Bone marrow (tissue), 2 donors: ENCODE measurements at places on chromosomes 2 and 18.

DNA sequence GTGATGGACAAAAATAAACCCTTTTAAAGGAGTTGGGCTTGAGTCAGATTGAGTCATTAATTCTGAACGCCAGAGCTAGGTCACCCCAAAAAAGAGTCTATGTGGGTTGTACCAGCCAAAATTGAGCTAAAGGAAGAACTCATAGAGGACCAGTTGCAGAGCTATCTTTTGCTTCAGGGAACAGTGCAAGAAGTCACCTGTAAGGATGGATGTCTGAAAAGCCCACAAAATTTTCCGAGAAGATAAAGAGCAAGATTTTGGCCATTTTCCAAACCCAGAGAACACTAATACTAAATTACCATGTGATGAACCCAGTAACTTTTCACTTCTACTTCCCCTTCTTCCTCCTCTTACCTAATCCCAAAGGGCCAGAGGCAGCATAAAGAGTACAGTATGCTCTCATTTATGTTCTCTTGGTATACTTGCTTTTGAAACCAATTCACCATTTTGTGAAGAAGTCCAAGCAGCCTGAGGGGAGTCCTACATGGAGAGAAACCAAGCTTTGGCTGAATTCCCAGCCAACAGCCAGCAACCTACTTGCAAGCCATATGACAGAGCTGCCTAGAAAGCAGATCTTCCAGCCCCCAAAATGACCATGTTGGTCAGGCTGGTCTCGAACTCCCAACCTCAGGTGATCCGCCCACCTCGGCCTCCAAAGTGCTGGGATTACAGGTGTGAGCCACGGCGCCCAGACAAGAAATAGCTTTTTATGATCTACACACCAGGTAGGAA, 551.7 kb downstream of the SATB2 start:
- DNase-seq: no peak

DNA sequence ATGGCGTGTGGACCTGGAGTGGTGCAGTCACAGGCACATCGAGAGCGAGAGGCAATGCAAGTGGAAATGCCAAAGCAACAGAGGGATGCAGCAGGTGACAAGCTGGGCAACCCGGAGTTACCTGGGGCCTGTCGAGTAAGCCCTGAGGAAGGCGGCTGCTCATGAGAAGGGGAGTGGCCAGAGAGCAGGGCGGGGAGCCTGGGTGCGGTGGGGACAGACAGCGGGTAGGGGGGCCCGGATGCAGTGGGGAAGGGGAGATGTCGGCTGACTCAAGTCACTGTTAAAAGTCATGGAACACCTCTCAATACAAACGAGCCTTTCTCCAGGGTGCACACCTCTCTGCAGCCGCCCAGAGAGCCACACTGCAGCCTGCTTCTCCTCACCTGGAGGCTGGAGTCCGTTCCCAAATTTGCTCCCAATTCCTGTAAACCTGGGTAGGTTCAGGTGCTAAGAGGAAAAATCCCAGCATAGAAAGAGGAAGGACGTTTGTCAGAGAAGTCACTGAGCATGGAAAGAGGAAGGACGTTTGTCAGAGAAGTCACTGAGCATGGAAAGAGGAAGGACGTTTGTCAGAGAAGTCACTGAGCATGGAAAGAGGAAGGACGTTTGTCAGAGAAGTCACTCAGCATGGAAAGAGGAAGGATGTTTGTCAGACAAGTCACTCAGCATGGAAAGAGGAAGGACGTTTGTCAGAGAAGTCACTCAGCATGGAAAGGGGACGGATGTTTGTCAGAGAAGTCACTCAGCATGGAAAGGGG, 71.7 kb upstream of the TWIST2 start:
- DNase-seq: no peak

DNA sequence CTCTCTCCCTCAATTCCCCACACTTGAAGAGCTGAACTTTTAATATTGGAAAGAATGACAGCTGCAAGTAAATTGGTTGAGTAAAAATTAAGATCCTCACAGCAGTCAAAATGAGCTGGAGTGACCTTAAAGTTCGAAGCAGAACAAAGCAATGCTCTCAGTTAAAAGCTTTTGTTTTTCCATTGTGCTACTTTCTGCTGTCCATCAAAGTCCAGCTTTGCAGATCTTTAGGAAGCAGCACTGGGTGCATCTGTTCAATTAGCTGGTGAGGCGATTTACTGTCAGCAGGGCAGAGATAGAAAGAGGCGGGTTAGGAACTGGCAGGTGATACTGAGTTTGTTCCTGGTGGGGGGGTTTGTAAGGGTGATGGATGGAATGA, 834.8 kb downstream of the CPS1 start:
- DNase-seq: no peak

DNA sequence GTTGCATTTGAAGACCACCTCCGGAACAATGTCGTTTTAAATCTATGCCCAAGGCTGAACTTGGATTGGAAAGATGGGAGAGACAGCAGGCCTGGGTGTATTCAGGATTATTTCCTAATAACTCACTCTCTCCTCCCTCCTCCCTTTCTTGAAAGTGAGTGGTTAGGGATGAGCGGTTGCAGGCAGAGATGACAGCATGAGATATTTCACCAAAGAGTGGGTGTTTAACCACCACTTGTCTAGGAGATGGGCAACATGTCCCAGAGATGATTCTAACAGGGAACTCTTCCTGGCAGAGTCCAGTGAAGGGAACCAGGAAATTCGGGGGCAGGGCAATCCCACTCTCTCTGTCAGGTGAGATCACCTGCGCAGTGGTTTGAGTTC, 123.2 kb downstream of the KCTD1 start:
- no peak for DNase-seq

DNA sequence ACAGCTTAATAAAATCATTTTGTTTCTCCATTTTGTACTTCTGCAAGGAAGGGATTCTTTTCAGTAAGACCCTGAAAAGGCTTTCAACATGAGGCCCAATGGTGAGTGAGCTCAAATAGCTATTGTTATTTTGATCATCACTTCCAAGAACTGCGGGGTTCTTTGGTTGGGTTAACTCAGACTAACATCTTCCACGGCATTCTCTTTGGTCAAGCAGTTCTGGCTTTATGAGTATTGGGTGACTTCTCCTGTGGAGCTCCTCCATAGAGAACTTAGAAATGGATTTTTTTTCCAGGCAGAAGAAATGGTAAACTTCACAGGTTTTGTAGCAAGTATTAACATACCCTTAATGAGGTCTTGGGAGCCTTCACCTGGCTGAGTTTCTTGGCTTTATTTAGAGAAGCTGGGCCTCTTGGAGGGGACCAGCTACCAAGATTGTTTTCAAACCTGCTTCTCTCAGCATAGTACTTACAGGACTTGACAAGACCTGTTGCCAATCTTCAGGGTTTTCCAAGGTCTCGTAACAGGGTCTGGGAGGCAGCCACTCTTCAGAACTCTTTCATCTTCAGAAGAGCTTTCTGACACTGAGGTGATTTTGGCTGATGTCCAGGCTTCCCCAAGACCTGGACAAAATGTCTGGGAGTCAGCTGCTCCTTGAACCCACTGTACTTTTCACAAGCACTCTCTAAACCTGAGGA, 353.2 kb upstream of the ETAA1 start:
- no peak for DNase-seq

- no peak for DNase-seq
These were observed 249.2 kb upstream of the SLC39A10 start for GRCh38 chr2:195407783-195408182.

GRCh38 chr2:156124458-156124857, 208.1 kb downstream of the NR4A2 start:
- DNase-seq: no peak

- DNase-seq: no peak
These were observed 20.4 kb downstream of the PLA2R1 start for GRCh38 chr2:160042054-160042453.

DNA sequence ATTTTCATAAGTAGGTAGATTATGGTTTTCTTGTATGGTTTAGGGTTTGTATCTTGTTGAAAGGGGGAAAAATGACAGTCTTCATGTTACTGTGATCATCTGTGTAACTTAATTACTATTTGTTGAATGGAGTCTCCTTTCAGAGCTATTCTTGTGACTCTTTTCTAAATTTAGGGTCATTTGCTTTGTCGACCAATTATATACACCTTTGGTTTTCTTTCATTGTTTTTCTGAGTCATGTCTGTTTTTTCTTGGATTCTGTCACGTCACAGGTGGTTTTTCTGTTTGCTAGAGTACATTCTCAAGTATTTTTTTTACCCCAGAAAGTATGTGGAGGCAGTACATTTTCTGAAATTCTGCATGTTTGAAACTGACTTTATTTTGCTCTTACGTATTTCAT, 43.8 kb upstream of the DYSF start:
- no peak for DNase-seq

GRCh38 chr18:70121842-70122241, 83.6 kb downstream of the RTTN start:
- DNase-seq: no peak

DNA sequence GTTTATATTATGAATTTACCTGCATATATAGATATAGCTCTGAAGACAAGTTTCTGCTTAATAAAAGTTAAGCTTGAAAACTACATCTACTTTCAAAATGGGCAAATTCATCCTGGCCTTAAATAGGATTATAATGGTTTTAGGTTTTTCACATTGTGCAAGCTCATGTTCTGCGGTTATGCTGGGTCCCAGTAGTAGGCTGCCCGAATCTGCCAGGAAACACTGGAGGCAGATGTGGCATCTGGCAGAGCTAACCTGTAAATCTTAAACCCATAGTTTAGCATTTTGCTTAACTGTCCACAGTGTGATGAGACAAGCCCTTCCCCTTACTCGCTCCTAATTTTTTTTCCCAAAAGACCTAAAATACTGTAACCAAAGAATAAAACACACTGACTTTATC, 234.2 kb downstream of the TCF4 start:
- peak; percentile 86 for DNase-seq

GRCh38 chr2:132037527-132038178, 124.1 kb downstream of the ANKRD30BL start:
- no peak for DNase-seq

- DNase-seq: no peak
These were observed 32.4 kb upstream of the EML4 start for GRCh38 chr2:42136782-42137124.

DNA sequence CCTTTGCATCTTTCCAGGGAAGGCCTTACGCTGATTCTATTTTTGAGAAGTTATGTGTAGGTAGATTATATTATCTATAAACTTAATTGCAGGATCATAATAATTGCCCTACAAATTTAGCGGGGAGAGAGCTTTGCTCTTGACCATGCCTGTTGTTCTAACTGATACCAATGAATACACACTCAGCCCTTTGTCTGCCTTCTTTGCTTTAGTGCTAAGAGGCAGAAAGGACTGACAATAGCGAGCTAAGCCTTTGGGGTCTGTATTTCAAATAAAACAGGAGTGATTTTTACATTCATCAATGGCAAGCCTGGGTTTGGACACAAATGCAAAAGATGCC, 115.3 kb upstream of the STON1 start:
- DNase-seq: no peak

DNA sequence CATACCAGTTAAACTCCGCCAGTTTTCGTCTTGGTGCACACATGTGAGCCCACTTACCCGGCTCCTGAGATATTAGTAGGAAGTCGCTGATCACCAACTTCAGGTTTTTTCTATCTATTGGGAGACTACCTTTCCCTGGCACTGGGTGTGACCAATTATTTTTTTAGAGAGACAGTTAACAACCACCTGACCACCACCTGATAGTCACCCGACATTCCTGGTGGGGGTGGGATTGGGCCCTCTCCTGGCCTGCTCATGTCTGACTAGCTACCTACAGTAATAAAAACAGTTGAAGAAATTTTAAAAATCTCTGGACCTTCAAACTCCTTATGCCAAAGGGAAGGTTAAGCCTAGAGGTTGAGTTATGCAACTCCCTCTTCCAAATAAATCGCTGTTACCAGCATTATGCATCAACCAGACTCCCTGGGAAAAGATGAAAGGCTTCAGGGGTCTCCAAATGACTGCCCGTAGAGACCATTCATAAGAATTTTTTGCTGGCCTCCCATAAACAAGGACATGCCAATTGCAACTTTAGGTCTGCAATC, 27.8 kb downstream of the CREG2 start:
- no peak for DNase-seq

GRCh38 chr2:207938886-207939285, 86.4 kb downstream of the PLEKHM3 start:
- no peak for DNase-seq

DNA sequence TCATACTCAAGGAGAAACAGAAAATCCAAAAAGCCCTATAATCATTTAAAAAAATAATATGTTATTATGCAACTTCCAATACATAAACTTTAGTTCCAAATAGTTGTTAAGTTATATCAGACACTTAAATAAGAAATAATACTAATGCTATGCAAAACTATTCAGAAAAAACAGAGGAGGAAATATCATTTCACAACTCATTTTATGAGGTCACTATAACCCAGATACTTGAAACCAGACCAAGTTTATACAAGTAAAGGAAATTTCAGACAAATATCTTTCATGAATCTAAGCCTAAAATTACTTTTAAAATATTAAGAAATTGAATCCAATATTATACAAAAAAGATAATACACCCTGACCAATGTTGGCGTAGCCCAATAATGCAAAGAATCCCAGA, 260.8 kb downstream of the CD226 start:
- DNase-seq: no peak

GRCh38 chr2:166115589-166115988, 12.2 kb downstream of the SCN1A start:
- no peak for DNase-seq

DNA sequence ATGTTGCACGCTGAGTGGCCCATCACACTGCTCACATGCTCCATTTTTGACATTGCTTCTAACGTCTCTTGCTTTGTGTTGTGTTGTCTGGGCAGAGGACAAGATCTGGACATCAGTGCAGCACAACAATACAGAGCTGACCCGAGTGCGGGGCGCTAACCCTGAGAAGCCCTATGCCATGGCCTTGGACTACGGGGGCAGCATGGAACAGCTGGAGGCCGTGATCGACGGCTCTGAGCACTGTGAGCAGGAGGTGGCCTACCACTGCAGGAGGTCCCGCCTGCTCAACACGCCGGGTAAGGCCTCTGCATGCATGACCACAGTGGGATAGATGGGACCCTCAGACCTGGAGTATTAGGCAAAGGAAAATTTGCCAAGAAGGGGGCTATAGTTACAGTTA, 622.6 kb downstream of the CNTNAP5 start:
- DNase-seq: no peak

- no peak for DNase-seq
These were observed 176.3 kb downstream of the ALPK2 start for GRCh38 chr18:58452454-58453166.

DNA sequence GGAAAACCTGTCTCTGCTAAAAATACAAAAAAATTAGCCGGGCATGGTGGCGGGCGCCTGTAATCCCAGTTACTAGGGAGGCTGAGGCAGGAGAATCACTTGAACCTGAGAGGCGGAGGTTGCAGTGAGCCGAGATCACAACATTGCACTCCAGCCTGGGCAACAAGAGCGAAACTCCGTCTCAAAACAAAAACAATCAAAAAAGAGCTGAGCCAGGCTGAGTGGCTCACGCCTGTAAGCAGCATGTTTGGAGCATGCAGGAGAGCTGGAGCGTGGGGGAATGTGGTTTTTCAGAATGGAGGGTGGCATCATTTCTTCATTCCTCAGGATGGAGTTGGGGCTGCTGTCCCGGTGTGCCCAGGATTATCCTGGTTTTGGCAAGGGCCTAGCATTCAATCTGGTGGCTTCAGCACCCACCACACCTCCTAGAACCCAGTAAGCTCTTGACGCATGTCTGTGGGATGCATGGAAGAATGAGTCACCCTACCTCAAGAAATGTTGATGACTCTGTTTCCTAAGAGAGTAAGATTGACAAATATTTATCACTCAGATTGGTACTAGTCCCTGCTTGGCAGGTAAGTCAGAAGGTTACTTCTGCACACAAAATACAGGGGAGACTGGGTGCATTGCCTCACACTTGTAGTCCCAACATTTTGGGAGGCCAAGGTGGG, 90.2 kb upstream of the ODC1 start:
- no peak for DNase-seq
